NCI-H510A treated with DMSO at 0.1 percent for 48 hours (cell line): ENCODE measurements at places on chromosomes 1 and 21.

DNA sequence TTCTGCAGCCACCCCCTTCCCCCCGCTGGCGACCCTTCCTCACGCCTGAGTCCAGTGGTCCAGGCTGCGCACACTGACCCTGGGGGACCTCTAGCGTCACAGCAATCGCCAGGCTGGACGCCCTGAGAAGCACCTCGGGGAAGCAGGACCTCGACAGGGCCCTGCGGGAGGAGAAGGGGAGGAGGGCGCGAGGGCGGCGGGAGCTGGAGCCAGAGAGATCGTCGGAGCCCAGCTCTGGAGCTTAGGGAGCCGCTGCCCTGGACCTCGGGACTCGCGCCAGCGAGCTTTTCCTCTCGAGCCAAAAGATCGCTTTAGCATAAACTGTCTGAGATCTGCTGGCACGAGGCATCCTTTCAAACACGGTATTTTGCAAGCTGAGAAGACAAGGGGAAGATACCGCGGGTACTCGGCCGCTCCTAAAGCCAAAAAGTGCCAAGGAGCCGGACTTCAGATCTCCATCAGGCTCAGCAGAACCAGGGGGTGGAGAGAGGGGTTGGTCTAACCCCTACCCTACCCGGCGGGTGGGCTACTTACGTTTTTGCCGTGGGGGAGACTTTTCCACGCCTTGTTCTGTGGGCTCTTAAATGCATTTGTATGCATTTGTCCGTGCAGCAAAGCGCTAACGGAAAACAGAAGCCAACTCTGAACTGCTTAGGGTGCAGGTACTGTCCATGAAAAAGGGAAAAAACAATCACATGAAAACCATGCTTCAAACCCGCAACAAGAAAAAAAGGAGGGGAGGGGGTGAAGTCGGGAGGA lies 586 bp downstream of the COL24A1 start:
- peak; percentile 66 for DNase-seq

DNA sequence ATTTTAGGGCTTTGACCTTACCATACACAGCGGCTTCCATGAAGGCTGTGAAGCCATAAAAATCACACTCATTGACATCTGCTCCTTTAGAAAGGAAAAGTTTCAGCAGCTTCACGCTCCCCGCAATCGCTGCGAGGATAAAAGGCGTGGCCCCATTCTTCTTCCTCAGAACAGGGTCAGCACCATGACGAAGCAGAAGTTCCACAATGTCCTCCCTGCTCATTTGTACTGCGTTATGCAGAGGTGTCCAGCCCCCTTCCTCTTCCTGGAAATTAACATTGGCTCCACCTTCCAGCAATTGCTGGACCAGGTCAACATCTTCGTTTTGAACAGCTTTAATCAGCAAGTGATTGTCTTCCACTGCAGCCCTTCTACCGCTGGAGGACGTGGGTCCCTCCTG lies 2.7 kb downstream of the RNASEL start:
- no peak for DNase-seq

- peak; percentile 82 for DNase-seq
Observed at GRCh38 chr1:233304489-233305102, 9.1 kb upstream of the PCNX2 start.

DNA sequence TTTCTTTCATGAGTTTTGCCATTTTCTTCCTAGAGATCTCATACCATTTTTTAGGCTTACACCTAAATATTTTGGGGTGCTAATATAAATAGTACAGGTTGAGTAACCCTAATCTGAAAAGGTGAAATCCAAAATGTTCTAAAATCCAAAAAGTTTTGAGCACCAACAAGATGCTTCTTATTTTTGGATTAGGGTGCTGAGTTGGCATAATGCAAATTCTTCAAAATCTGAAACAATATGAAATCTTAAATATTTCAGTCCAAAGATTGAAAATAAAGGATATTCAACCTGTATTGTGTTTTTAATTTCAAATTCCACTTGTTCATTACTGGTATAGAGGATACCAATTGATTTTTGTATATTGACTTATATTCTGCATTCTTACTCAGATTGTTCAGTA lies 51.1 kb upstream of the KCNK2 start:
- no peak for DNase-seq

DNA sequence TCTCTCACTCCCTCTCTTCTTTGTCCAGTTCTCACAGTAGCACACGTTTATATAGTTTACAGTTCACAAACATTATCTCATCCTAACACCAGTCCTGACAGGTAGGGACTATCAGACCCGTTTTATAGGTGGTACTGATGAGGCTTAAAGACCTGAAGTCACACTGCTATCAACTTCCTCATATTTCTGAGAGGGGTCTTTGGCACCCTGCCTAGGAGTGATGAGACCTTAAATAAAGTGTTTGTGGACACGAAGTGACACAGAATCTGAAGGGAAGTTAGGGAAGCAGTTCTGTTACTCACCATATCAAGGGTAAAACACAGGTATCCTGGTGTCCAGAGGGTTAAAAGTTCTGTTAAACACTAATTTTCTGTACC lies 590 bp upstream of the TACSTD2 start:
- no peak for DNase-seq
